ENCODE measurements at places on chromosomes 6 and 20.
A peak's percentile ranks its signal among the peaks of the same experiment; 100 is the strongest.

GRCh38 chr6:116564311-116564710, 7.0 kb upstream of the RWDD1 start:
- no peak overlapping the region for H3K4me3 ChIP-seq
- no peaks in the 10 kb centered on the region for H3K27me3 ChIP-seq
- no peak overlapping the region for H3K27ac ChIP-seq
- H3K36me3 ChIP-seq, result no peaks in the 10 kb centered on the region
- DNase-seq, result no peak
- no peaks in the 10 kb centered on the region for H3K4me1 ChIP-seq

- no peaks in the 10 kb centered on the region for H3K4me1 ChIP-seq
- no peaks in the 10 kb centered on the region for H3K36me3 ChIP-seq
- no peak overlapping the region for H3K4me3 ChIP-seq
- H3K27ac ChIP-seq, result no peak overlapping the region
- peak; percentile 38 for DNase-seq
Observed at GRCh38 chr6:48476257-48476656, 365.3 kb upstream of the PTCHD4 start.

DNA sequence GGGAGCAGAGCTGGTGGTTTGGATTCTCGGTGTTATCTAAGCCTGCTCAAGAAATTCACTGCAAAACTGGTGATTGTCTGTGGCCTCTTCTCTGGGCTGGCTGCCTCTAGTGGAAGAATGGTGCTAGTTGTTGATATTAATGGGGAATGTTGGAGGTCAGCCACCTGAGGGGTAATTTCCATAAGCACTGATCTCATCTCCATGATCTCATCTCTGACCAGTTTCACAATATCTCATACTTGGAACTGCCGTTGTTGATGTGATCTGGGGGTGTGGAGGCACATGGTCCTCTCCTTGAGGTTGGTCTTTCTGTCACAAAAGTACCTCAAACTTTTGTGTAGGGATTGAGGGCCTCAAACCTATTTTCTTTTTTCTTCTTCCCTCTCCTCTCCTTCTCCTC, 102.6 kb downstream of the CD109 start:
- peaks cover 20% of the 10 kb centered on the region for H3K4me1 ChIP-seq
- peak overlapping the region; percentile 80 for H3K27ac ChIP-seq
- peak; percentile 86 for DNase-seq
- H3K36me3 ChIP-seq, result peaks cover 67% of the 10 kb centered on the region

GRCh38 chr6:2502096-2502997, 248.4 kb downstream of the MYLK4 start:
- peaks cover 7% of the 10 kb centered on the region for H3K4me1 ChIP-seq
- no peak overlapping the region for H3K4me3 ChIP-seq
- peak; percentile 39 for DNase-seq
- H3K27me3 ChIP-seq, result no peaks in the 10 kb centered on the region

DNA sequence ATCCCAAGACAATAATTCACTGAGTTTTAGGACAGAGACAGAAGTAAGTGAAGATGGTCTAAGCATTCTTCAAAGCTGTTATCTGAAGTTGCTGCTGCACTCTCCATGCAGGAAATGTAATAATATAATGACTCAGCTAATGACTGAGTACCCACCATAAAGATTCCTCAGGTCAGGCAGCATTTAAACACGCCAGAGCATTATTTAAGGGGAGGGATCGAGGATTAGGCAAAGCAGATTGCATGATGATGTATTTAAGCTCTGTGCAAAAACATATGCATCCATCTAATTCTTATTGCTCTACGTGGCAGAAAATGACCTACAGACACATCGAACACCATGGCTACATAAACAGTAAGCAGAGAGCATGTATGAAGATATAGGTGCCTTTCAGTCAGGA, 216.4 kb downstream of the UNC5CL start:
- no peaks in the 10 kb centered on the region for H3K36me3 ChIP-seq
- no peaks in the 10 kb centered on the region for H3K4me1 ChIP-seq
- no peak for DNase-seq

DNA sequence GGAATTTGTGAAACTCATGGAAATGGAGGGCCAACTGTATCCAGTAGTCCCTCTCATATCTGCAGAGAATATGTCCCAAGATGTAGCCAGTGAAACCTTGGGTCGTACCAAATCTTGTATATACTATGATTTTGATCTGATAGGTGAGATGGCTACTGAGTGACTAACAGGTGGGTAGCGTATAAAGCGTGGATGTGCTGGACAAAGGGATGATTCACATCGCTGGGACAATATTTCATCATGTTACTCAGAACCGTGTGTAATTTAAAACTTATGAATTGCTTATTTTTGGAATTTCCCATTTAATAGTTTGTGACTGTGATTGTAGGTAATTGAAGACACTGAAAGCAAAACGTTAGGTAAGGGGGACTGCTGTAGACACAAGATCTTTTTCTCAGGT, 144.1 kb downstream of the SMAP1 start:
- H3K4me3 ChIP-seq, result no peak overlapping the region
- H3K27me3 ChIP-seq, result no peaks in the 10 kb centered on the region
- peaks cover 8% of the 10 kb centered on the region for H3K4me1 ChIP-seq
- peak overlapping the region; percentile 83 for H3K27ac ChIP-seq

DNA sequence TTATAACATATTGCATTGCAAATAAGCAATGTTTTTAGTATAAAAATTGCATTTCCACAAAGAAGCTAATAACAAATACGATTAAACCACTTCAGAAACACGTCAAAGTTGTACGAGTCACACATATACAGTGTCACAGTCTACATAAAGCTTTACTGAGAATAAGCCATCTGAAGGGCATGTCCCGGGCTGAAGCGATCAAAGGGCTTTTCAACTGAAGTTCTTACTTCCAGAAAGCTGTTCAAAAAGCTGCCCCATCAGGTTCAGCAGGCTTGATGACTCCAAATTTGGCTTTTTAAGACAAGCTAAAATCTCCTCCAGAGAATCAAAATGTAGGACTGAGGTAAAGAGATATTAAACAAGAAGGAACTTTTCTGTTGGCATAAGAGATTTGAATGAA, 37.5 kb upstream of the HAO1 start:
- peaks cover 26% of the 10 kb centered on the region for H3K36me3 ChIP-seq
- H3K4me3 ChIP-seq, result no peak overlapping the region
- DNase-seq, result no peak
- H3K27me3 ChIP-seq, result no peaks in the 10 kb centered on the region

DNA sequence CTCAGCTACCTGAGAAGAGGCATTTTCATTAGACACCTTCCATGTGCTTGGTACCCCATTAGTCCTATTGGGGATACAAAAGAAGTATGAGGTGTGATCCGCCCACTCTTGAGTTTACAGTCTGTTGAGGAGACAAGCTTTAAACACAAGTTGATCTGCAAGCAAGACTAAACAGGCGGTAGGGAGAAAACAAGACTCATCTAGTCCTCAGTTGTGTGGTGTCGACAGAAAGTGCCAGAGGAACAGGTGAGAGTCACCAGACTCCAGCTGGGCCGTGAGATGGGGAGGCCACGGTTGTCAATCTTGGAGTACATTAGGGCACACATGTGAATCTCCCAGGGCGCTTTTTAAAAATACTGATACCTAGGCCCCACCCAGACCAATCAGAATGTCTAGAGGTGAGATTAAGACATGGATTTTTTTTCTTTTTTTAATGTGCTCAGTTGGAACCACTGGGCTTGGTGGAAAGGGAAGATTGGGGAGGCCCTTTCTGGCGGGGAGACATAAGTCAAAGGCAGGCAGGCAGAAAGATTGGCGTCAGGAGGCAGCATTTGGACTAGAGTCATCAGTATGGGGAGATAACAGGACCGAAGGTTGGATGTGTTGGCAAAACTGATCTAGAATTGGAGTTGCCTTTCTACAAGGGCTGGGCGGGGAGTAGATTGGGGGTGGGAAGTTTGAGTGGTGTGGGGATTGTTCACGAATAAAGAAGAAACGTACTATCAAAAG, 10.4 kb downstream of the E2F3 start:
- no peaks in the 10 kb centered on the region for H3K27me3 ChIP-seq
- H3K4me1 ChIP-seq, result peaks cover 26% of the 10 kb centered on the region
- H3K4me3 ChIP-seq, result no peak overlapping the region
- peaks cover 7% of the 10 kb centered on the region for H3K36me3 ChIP-seq

DNA sequence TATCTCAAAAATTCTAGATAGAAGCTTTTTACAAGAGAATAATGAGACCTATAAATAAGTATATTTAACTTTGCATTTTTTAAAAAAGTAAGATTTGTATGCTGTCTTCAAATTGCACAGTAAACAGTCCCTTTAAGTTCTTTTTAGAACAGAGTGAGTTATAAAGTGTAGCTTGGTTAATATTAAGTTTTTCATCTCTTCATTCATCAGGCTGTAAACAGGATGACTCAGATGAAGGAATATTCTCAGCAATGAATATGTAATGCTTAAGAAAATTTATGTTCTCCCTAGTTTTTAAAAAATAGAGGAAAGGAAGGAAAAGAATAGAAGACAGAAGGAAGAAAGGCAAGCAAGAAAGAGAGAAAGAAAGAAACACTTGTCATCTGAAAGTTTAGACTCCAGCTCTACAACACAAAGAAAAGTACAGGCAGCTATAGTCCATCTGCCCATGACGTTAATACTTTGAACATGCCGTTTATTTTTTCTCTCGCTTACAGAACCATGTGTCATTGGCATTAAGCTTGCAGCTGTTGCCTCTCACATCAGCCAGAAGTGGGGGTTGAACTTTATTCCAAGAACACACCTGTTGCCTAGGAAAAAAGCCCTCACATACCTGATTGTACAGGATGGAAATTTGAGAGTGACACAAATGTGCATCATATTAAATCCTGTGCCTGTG, 36.1 kb downstream of the CAP2 start:
- H3K4me3 ChIP-seq, result no peak overlapping the region
- no peaks in the 10 kb centered on the region for H3K27me3 ChIP-seq
- no peak for DNase-seq
- peaks cover 4% of the 10 kb centered on the region for H3K4me1 ChIP-seq

GRCh38 chr20:58100731-58101356, 127.6 kb downstream of the ANKRD60 start:
- peaks cover 15% of the 10 kb centered on the region for H3K4me1 ChIP-seq
- H3K27ac ChIP-seq, result peak overlapping the region; percentile 66
- no peaks in the 10 kb centered on the region for H3K27me3 ChIP-seq

- no peak overlapping the region for H3K4me3 ChIP-seq
- no peak for DNase-seq
- H3K27me3 ChIP-seq, result no peaks in the 10 kb centered on the region
Observed at GRCh38 chr6:151044465-151045441, 179.3 kb downstream of the MTHFD1L start.

DNA sequence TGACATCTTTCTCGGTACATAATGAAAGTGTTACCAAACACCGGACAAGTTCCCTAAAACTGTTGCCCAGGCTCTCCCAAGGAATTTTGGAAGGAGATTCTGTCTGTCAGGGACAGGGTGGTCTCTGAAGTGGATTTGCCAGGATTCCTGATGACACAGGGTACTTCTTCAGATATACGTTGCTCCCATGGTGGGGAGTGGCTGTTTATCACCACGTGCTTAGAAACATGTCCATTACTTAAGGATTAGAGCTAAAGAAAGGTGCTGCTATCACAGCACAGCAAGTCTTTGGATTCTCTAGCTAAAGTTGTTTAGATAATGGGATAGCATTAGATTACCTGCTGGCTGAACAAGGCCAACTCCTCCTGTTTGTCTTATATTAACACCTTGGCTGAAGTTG, 6.3 kb downstream of the SPINT3 start:
- H3K27ac ChIP-seq, result peak overlapping the region; percentile 88
- H3K4me3 ChIP-seq, result no peak overlapping the region
- no peak for DNase-seq
- peaks cover 35% of the 10 kb centered on the region for H3K4me1 ChIP-seq
- no peaks in the 10 kb centered on the region for H3K27me3 ChIP-seq

- no peak overlapping the region for H3K4me3 ChIP-seq
- H3K36me3 ChIP-seq, result no peaks in the 10 kb centered on the region
- H3K27ac ChIP-seq, result no peak overlapping the region
Observed at GRCh38 chr6:10894958-10895357, 8.1 kb downstream of the SYCP2L start.

DNA sequence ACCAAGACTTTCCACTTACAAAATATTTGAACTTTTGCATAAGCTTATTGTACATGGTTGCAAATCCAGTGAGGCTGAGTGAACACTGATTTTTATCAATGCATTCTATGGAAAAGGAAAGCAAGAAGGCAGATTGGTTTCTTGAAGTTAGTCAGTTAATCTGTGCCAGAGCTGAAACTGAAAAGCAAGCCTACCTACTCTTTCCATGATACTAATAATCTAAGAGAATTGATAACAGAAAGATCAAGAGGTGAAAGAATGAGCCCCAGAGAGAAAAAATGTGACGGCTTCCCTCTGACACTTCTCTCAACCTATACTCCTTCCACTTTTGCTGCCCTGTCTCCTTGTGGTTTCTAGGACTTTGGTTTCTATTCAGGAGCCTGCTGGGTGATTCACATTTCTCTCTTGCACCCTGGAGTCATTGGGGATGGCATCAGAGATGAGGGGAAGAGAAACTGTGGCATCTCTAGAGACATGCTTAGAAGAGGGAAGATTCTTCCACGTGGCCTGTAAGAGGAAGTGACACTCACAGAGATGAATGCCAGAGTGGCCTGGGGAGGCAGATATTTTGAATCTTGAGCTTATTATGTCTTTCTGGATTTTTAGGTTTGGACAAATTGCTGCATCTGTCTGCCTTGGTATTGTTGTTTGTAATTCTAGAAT, 158.6 kb upstream of the RIMS1 start:
- DNase-seq, result no peak
- no peaks in the 10 kb centered on the region for H3K36me3 ChIP-seq
- no peaks in the 10 kb centered on the region for H3K4me1 ChIP-seq
- no peak overlapping the region for H3K4me3 ChIP-seq
- H3K27me3 ChIP-seq, result peaks cover 63% of the 10 kb centered on the region
- H3K27ac ChIP-seq, result no peak overlapping the region

- peaks cover 13% of the 10 kb centered on the region for H3K4me1 ChIP-seq
- no peaks in the 10 kb centered on the region for H3K36me3 ChIP-seq
- no peaks in the 10 kb centered on the region for H3K27me3 ChIP-seq
- DNase-seq, result no peak
- H3K27ac ChIP-seq, result no peak overlapping the region
Observed at GRCh38 chr20:40815156-40816038, 126.4 kb upstream of the MAFB start.

- peaks cover 5% of the 10 kb centered on the region for H3K4me1 ChIP-seq
- H3K36me3 ChIP-seq, result peaks cover 50% of the 10 kb centered on the region
- no peak overlapping the region for H3K4me3 ChIP-seq
- no peak overlapping the region for H3K27ac ChIP-seq
Observed at GRCh38 chr20:36506253-36506652, 35.1 kb upstream of the MYL9 start.

- no peak overlapping the region for H3K4me3 ChIP-seq
- DNase-seq, result no peak
- no peaks in the 10 kb centered on the region for H3K4me1 ChIP-seq
- no peaks in the 10 kb centered on the region for H3K27me3 ChIP-seq
Observed at GRCh38 chr20:53444401-53445149, 149.1 kb downstream of the ZNF217 start.

GRCh38 chr6:75751443-75751842, 2.4 kb downstream of the MYO6 start:
- H3K27me3 ChIP-seq, result peaks cover 2% of the 10 kb centered on the region
- no peak for DNase-seq
- no peak overlapping the region for H3K27ac ChIP-seq
- H3K4me3 ChIP-seq, result peak overlapping the region; percentile 96
- peaks cover 9% of the 10 kb centered on the region for H3K4me1 ChIP-seq
